Uterine smooth muscle cell (primary cell): ENCODE measurements at places on chromosomes 7 and 10. TPM values are rescaled to one million over a fixed set of nuclear protein-coding genes. Genes with fewer than 3 reads are reported as not detected.

TMEM130 gene
- 0.11 and 0.25 TPM in 2 replicates for total RNA-seq

HYAL4 gene
- total RNA-seq, result not detected in 2 replicates

MSMB gene
- 0.62 TPM in 1 of 2 replicates, not detected in the other for total RNA-seq

PRPF18 gene
- total RNA-seq, result 46.6 and 46.7 TPM in 2 replicates

ITIH5 gene
- total RNA-seq, result under 0.01 and 0.75 TPM in 2 replicates

FLNC gene
- total RNA-seq, result 286 and 354 TPM in 2 replicates

TDRD1 gene
- 0.44 and 0.62 TPM in 2 replicates for total RNA-seq

ATG9B gene
- 0.11 and 0.12 TPM in 2 replicates for total RNA-seq

DYDC2 gene
- not detected in 2 replicates for total RNA-seq

FFAR4 gene
- not detected in 2 replicates for total RNA-seq

CALML3 gene
- total RNA-seq, result not detected in 2 replicates

MNX1 gene
- total RNA-seq, result not detected in 2 replicates

ERVW-1 gene
- total RNA-seq, result not detected in 2 replicates

NRG3 gene
- total RNA-seq, result under 0.01 TPM in 1 of 2 replicates, not detected in the other

TUBAL3 gene
- total RNA-seq, result not detected in 2 replicates

MPP7 gene
- total RNA-seq, result 0.33 and 1.6 TPM in 2 replicates

PRTFDC1 gene
- total RNA-seq, result 13.5 and 22.9 TPM in 2 replicates
